ENCODE measurements at places on chromosomes 12 and 14.
A peak's percentile ranks its signal among the peaks of the same experiment; 100 is the strongest.

- DNase-seq: no peak
Measured at GRCh38 chr12:60257063-60257462, 661.2 kb downstream of the SLC16A7 start.

DNA sequence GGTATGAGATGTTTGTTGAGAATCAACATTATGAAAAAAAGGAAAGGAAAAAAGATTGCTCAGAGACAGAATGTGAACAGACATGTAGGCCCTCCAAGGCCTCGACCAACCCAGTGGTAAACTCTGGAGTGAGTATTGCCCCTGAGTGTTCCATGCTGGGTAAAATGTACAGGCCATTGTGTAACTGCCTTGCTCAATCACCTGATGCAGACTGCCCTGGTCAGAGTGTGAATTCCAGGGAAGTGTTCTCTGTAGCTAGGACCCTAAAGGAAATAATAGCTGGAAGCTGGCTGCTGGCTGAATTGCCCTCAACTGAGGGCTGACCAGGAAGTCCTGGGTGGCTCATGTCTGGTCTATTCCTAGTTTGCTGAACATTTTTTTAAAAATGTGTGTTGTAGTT, 1081.4 kb upstream of the LRFN5 start:
- no peak for DNase-seq

DNA sequence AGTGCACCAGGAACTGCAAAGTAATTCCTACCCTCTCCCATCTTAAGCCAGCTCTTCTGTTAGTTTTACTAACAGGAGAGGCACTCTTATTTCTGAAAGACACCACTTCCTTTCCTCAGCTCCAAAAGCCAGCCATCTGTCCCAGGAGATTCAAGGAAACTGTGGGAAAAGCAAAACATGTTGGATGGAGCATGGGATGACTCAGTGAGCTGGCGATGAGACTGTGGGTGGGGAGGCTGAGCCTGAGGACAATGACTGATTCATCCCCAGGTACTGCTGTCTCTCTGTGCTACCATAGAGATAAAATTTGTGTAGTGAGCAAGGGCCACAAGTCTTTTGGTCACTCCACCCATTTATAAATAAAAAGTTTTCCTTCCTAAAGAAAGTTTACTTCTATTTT, 141.4 kb downstream of the MYRFL start:
- no peak for DNase-seq

- DNase-seq: no peak
Measured at GRCh38 chr12:53949631-53950436, 4.9 kb upstream of the HOXC12 start.

GRCh38 chr14:61406198-61406597, 84.8 kb downstream of the PRKCH start:
- no peak for DNase-seq

DNA sequence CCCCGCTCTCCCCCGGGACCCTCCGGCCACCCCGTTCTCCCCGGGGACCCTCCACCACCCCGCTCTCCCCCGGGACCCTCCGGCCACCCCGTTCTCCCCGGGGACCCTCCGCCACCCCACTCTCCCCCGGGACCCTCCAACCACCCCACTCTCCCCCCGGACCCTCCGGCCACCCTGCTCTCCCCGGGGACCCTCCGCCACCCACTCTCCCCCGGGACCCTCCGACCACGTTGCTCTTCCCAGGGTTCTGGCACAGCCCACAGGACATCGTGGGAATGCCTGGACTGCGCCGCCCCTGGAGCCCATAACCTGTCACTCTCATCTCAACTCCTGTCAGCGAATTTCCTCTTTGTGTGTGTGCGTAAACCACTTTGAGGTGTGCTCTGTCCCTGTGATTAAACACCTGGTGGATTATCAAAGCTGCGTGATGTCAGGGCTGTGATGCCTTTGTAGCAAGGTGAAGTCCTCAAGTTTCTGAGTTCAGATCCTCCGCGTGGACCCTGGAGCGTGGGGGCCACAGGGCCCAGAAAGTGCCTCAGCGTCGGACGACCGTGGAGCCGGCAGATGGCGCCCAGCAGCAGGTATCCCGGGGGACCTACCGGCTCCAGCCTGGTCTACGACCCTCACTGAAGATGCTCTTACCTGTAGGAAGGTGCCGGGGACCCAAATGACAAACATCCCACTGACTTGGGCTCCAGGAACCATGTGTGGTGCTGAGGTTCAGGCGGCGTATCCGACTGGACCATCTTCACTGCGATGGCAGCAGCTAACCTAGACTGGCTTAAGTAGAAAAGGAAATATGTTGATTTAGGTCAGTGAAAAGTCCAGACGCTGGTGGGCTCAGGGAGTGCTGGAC, 63.2 kb upstream of the GALNT9 start:
- no peak for DNase-seq

- no peak for DNase-seq
Measured at GRCh38 chr14:82655770-82656169, 1122.1 kb upstream of the SEL1L start.

GRCh38 chr12:44314007-44314500, 478.2 kb downstream of the TMEM117 start:
- DNase-seq: no peak

GRCh38 chr12:30978639-30979038, 52.1 kb downstream of the TSPAN11 start:
- no peak for DNase-seq

DNA sequence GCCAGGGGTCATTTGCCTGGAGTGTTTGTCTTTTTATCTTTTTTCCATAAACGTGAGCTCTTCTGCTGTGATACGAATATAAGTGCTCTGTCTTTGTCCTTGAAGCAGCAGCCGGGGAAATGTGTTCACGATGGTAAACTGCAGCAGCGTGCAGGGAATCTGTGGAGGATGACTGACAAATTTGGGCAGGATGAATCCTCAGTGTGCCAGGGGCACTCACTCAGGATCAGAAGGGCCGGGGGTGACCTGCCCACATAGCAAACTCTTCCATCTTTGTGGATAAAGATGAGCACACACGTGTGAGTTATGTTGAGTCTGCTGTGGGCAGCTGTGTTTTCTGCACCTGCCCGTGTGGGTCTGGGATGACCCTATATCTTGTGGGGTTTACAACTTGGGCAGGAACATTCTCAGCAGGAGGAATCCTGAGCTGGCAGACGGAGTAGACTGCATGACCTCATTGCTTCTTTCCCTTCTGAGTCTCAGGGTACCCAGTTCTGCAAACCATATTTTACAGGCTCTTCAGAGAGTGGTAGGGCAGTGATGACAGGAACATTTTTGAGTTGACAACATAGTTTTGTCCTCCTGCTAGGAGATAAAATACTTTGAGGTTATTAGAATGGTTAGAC, 711 bp downstream of the ANO4 start:
- no peak for DNase-seq

GRCh38 chr14:65852689-65853088, 440.2 kb downstream of the FUT8 start:
- DNase-seq: no peak

DNA sequence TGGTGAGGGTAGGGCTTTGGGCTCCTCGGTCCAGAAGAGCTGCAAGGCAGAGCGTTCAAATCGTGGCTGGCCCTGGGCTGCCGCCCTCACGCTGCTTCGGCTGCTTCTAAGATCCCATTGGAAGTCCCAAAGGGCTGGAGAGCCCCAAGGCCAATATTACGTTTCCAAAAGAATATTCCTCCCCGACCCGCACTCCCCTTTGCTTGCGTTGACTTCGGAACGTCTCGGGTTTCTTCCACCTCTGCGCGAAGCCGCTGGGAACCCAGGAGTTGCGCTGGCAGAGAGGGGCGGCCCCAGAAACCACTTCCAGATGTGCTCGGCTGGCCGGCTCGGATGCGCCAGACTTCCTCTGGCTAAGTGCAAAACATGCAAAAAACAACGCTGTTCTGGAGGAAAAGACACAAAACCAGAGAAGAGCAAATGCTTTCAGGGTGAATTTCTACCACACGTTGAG, at the start of gene GLT8D2:
GLT8D2 (minus strand) TSS at position 285 of the 454 bp plus-strand sequence. CDS start 30,539 bp downstream, outside the sequence.
- DNase-seq: peak; percentile 71

DNA sequence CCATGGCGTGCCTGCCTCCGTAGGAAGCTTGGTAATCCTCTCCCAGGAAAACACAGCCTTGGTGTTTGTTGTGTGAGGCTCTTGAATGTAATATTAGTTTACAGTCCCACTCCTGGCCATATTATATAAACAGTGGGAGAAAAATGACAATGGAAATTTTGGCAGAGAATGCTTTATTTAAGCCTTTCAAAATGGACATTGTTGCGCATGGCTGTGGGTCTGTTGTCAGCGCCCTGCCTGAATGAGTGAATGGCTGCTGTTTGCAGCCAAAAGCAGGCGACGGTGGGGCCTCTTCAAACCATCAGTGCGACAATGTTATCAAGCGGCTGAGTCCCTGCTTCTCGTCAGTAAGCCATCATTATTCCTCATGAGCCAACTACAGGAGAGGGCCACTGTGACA, 201.8 kb upstream of the RMST start:
- no peak for DNase-seq

- no peak for DNase-seq
Measured at GRCh38 chr12:127930122-127930521, 336.8 kb upstream of the TMEM132C start.

DNA sequence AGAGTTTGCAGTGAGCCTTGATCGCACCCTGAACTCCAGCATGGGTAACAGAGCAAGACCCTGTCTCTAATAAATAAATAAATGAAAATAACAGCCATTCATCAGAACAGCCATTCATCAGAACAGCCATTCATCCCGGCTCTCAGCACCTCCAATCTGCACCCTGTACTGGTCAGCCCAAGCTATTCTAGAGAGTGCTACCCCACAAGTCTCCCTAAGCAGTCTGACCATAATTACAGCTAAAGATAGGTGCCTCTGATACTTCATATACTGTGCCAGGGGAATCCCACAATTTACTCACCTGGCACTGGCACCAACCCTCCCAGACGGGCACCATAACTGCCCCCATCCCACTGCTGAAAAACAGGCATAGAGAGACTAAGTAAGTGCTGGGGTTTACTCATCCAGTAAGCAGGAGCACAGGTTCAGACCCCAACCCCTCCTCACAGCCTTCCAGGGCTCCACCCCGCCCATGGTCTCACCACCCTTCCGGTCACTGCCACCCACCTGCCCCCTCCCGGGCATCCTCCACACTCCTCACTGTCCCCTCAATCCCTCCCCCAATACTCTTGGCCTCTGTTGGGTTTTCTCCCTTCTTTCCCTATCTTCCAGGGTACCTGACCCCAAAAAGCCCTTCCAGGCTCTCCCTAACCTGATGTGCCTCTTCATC, 15.2 kb upstream of the EIF5 start:
- no peak for DNase-seq

DNA sequence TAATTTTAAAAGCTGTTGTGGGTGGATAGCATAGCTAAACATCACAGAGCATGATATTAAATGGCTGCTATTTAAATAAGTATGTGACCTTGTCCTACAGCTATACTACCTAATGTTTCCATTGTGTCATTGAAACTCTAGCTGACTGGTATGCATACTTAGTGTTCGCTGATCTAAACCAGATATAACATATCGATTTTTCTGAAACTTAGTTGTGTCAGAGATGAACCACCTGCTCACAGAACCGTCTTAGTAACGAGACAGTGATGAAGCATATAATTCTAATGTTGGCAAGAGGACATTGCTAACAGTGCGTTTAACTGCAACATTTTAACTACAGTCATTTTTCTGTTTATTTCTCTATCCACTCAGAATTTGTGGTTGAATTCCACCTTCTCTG, 36.1 kb upstream of the NUAK1 start:
- no peak for DNase-seq
